Activated naive CD8-positive, alpha-beta T cell treated with anti-CD3 and anti-CD28 coated beads for 36 hours (primary cell): ENCODE measurements at places on chromosomes 6 and 20. TPM values are rescaled to one million over a fixed set of nuclear protein-coding genes. Genes with fewer than 3 reads are reported as not detected.

Gene DSP
- total RNA-seq: 0.16 TPM

Gene RNF5
- total RNA-seq: 58.6 TPM

Gene TREML1
- not detected for total RNA-seq

Gene CTSZ
- 25.4 TPM for total RNA-seq

Gene MACROD2
- total RNA-seq: 0.14 TPM

Gene LY6G6F
- not detected for total RNA-seq

Gene IMPG1
- total RNA-seq: not detected

Gene CLDN20
- total RNA-seq: not detected

Gene CTAGE9
- not detected for total RNA-seq

Gene CALHM6
- 5.6 TPM for total RNA-seq

Gene CST2
- not detected for total RNA-seq

Gene SALL4
- total RNA-seq: 0.43 TPM

Gene POFUT1
- 64.0 TPM for total RNA-seq

Gene NOX3
- total RNA-seq: not detected

Gene CALHM4
- not detected for total RNA-seq

Gene CPXM1
- 4.3 TPM for total RNA-seq

Gene ADAM33
- total RNA-seq: not detected

Gene RNF182
- not detected for total RNA-seq

Gene RAB23
- total RNA-seq: 1.5 TPM

Gene ERVFRD-1
- total RNA-seq: not detected

Gene GSTA2
- not detected for total RNA-seq

Gene GATA5
- total RNA-seq: not detected

Gene TGM2
- not detected for total RNA-seq
